ELF-1 (cell line): ENCODE measurements at places on chromosomes 11 and 22.

- no peak for DNase-seq
Measured at GRCh38 chr22:21451545-21452520, 15.4 kb upstream of the TMEM191C start.

GRCh38 chr11:84825106-84825660 is 802.0 kb downstream of the DLG2 start:
- DNase-seq, result no peak

GRCh38 chr11:119625206-119625978 is 103.6 kb downstream of the NECTIN1 start:
- DNase-seq, result no peak

DNA sequence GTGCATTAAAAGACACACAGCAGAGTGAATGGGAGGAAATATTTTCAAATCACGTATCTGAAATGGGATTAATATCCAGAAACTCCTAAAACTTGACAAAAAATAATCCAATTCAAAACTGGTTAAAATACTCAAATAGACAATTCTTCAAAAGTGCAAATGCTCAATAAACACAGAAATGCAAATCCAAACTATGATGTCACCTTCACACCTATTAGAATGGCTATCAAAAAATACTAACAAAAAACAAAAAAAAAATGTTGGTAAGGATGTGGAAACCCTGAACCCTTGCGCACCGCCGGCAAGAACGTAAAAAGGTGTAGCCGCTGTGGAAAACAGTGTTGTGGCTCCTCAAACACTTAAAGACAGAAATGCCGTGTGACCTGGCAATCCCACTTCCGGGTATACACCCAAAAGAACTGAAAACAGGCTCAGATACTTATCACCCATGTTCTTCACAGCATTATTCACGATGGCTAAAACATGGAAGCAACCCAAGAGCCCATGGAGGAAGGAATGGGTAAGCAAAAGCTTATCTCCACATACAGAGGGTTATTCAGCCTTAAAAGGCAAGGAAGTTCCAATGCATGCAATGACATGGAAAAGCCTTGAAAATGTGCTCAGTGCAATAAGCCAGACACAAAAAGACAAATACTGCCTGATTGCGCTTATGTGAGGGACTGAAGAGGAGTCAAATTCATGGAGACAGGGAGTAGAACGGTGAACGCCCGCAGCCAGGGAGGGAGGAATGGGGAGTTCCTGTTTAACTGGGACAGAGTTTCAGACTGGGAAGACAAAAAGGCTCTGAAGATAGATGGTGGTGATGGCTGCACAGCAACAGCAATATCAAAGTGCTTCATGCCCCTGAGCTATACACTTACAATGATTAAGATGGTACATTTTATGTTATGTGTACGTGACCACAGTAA is 19.6 kb downstream of the BRD1 start:
- no peak for DNase-seq

- DNase-seq, result no peak
Measured at GRCh38 chr11:106156290-106156937, 79.0 kb downstream of the AASDHPPT start.

DNA sequence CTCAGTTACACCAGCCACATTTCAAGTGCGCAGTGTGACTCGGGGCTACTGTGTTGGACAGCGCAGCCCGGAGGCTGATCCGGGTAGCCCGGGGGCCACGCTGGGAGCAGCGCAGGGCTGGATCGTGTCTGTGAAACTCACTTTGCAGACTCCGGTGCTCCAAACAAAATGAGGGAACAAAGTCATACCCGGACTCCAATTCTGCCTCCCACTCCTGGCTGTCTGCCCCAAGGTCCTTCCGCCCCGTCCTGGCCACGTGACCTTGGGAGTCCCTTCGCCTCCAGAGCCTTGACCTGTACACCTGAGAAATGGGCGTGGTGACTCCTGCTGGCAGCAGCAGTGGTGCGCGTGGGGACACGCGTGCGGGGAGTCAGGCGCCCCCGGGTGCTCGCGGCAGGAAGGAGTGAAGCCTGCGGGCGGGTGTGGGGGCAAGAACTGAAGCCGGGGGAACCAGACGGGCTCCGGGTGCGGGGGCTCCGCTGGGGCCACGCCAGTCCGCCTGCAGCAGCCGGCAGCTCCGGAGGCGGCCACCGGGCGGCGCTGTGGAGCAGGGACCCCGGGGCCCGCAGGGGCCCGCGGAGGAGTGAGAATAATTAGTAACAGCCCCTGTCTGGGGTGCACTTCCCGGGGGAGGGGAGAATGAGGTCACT is 42.4 kb downstream of the KCNJ4 start:
- peak; percentile 62 for DNase-seq

GRCh38 chr22:47373648-47374272 is 611.3 kb downstream of the TBC1D22A start:
- DNase-seq, result no peak

- no peak for DNase-seq
Measured at GRCh38 chr11:112523031-112523430, 262.4 kb upstream of the PLET1 start.

- peak; percentile 58 for DNase-seq
Measured at GRCh38 chr11:59556917-59557348, 45.6 kb downstream of the OR4D9 start.

GRCh38 chr11:116176484-116177005 is 596.2 kb downstream of the BUD13 start:
- DNase-seq, result no peak

DNA sequence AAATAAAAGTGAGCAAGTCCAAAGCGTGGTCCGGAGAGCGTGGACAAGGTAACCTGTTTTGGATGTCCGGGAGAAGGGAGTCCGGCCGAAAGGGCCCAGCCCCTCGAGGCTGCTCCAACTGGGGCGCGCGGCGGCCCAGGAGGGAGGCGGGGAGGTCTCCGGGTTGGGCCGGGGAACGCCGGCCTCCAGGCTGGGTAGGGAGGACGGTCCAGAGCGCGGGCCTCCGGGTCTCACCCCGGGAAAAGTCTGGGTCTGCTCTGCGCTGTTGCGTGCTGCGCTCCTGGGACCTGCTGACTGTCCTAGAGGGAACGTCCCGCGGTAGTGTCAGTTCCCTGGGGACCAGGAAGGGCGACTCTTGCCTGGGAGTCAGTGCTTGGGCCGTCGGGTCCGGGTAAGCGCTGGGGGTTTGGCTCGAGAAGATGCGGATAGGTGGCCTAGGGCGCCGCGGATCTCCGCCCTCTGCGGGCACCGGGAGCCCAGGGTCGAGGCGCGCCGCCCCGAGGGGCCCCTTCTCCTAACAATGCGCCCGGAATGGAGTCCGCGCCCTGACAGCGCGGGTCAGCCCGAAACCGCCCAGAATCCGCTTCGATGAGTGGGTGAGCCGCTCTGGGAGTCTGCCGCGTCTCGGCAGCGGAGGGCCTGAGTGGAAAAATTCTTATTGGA is 988 bp upstream of the FLI1 start:
- peak; percentile 58 for DNase-seq

GRCh38 chr11:119787074-119787461 is 58.1 kb upstream of the NECTIN1 start:
- DNase-seq, result no peak

DNA sequence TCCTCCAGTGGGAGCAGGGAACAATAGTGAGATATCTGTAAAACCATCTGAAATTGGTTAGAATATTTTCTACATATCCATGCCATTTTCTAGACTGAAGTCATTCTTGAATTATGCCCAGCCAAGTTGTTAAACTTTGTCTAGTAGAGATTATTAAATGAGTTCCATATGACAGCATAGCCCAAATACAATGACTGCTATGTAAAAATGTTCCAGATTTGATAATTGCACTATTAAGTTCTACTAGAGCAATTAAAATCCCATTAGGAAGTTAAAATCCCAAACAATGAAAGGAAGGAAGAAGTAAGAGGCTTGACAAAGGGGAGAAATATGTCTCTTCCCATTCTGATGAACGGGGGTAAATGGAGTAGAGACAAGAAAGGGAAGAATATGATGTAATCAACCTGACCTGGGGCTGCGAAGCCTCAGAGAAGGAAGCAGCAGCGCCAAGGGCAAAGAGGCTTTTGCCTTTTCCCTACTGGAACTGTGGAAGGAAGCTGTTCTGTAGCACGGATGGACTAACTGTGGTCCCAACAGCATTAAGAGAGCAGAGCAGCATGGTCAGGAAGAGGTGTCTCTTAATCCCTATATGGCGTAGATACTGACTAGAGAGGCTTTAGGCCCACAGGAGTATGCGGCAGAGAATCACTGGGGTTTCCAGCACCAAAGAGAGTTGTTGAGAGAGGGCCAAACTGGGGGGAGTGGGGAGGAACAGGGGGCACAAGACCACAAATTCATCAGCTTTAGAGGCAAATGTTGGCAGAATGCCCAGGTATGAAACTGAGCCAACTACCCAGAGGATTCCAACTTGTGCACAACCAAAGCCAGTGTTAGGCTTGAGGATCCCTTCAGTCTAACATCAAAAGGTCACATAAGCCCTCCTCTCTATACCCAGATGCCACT is 26.7 kb downstream of the RRP8 start:
- no peak for DNase-seq

DNA sequence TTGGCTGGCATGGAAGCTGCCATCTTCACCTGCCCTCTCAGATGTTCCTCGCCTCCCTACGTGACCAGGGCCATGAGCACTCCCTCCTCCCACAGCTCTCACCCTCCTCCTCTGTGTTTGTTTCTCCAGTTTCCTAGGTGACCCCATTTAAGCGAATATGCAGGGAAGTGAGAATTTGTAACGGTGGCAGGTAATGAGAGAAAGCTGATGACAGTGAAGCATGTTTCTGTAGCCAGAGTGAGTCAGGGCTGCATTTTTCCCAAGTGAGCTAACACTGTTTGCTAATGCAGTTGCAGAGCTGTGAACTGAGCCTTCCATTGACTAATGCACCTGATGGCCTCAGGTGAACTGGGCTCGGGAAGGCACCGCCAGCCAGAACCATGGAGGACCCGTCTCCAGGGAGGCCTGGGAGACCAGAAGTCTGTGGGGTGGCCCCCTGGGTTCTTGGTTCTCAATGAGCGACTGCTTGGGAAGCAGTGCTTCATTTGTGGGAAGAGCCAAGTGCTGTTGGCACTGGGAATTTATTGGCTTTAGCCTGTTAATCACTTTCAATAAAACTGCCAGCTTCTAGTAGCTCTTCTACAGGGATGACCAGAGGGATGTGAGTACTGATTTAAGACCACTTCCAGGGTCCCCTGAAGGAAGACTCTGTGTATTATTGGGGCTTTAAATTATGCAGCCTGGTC is 64.5 kb downstream of the BARX2 start:
- peak; percentile 58 for DNase-seq

GRCh38 chr22:38429499-38430068 is 25.4 kb downstream of the KCNJ4 start:
- DNase-seq, result no peak

DNA sequence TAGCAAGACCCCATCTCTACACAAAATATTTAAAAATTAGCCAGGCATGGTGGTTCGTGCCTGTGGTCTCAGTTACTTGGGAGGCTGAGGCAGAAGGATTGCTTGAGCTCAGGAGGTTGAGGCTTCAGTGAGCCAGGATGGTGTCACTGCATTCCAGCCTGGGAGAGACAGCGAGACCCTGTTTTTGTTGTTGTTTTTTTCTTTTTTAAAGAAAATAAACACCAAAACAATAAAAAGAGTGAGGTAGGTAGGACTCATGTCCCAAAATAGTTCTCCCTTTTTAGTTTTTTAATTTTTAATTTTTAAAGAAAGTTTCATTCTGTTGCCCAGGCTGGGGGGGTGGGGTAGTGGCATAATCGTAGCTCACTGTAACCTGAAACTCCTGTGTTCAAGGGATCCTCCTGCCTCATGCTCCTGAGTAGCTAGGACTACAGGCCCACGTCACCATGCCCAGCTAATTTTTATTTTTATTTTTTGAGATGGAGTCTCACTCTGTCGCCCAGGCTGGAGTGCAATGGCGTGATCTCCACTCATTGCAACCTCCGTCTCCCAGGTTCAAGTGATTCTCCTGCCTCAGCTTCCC is 25.5 kb upstream of the MALAT1 start:
- no peak for DNase-seq

- DNase-seq, result no peak
Measured at GRCh38 chr11:113623114-113623513, 83.0 kb downstream of the TMPRSS5 start.

DNA sequence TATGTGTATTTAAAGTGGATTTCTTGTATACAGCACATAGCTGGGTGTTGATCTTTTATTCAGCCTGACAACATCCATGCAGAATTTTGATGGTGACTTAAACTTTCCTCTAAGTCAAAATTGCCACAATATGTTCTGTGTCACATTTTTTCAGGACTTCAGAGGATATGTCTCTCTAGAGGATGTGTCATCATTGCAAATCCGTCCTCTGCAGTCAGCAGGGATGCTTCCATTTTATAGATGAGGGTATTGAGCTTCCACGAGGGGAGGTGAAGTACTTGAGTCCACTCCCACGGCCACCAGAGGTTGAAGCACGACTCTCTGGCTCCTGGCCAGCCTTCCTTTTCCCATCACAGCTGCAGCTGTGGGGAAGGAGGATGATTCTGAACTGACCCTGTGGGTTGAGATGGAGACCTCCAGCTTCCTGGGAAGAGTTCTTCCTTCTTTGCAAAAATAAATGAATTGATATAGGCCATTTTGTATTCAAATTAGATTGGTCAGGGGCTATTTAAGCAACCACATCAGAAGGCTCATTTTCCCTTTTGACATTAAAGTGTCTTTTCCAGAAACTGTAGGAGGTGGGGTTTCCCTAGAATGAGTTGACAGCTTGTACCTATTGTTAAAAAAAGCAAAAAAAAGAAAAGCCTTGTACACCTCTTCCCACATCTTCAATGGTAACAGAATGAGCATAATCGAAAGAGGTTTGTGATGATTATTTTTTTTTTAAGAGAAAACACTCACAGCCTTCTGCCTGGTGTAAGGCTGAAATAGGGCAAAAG is 55.2 kb upstream of the MYEOV start:
- DNase-seq, result no peak

DNA sequence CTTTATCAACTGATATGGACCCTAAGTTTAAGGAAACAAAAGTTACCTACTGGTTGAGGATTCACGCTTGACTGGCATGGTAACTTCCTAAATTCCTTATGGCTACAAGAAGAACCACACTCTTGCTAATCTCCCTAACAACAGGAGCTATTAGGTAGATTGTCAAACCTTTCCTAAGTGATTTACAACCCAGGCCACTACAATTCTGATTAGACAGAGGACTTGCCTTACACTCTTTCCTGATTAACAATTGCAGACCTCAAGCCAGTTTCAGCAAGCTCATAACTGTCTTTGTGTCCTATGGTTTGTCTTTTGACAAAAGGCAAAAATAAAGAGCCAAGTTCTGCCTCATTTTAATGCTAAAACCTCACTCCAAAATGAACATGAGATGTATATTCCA is 16.3 kb downstream of the OR52K2 start:
- no peak for DNase-seq

- no peak for DNase-seq
Measured at GRCh38 chr11:133467686-133468085, 64.6 kb downstream of the OPCML start.

- peak; percentile 94 for DNase-seq
Measured at GRCh38 chr11:69888483-69889181, 69.4 kb upstream of the FGF3 start.
